NCI-H2227 treated with DMSO at 0.1 percent for 48 hours (cell line): ENCODE measurements at places on chromosomes 1 and 21.

DNA sequence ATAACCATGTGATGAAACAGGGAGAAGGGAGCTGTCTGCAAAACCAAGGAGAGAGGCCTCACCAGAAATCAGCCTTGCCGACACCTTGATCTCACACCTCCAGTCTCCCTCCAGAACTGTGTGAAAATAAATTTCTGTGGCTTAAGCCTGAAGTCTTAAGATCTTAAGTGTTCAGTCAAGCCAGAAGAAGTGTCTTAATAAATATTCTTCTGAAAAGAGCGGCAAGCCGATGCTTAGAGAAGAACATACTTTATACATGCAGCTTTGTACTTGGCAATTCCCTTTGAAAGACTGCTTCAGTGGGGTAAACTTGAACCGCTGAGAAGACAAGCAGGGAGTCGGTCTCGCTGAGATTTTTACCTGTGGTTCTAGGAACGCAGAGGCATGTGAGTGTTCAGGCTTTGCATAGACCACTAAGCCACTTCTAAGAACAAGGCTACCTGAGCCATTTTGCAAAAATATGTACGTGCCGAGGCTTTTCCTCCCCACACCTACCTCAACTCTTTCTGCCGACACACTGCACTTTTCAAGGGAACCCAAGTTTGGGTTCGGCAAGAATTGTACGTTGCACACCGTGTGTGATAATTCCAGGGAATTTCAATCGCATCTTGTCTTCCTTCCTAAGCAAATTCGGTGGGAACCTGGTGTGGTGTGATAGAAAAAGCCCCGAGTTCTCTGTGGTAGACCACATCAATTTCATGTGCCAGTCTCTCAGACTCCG is 3.4 kb downstream of the RUNX1 start:
- DNase-seq, result no peak

DNA sequence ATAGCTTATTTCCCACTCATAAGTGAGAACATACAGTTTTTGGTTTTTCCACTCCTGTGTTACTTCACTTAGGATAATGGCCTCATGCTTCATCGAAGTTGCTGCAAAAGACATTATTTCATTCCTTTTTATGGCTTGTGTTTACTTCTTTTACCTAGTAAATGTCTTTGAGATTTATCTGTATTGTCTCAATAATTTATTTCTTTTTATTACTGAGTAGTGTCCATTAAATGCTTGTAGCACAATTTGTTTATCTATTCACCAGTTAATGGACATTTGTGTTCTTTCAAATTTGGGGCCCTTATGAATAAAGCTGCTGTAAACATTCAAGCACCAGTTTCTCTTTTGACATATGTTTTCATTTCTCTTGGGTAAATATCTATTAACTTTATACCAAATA is 86.0 kb downstream of the UCHL5 start:
- DNase-seq, result no peak

GRCh38 chr21:44701541-44701940 is 4.6 kb downstream of the KRTAP10-12 start:
- DNase-seq, result no peak

DNA sequence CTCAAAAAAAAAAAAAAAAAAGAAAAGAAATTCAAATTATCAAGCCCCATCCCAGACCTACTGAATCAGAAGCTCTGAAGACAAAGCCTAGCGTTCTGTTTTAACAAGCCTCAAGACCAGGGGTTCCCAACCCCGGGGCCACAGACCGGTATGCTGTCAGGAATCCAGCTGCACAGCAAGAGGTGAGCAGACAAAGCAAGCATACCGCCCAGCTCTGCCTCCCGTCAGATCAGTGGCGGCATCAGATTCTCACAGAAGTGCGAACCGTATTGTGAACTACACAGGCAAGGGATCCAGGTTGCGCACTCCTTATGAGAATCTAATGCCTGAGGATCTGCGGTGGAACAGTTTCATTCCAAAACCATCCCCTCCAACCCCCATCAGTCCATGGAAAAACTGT is 57.8 kb upstream of the RASAL2 start:
- no peak for DNase-seq

- no peak for DNase-seq
These were observed 27.5 kb upstream of the VPS26C start for GRCh38 chr21:37294679-37295078.

DNA sequence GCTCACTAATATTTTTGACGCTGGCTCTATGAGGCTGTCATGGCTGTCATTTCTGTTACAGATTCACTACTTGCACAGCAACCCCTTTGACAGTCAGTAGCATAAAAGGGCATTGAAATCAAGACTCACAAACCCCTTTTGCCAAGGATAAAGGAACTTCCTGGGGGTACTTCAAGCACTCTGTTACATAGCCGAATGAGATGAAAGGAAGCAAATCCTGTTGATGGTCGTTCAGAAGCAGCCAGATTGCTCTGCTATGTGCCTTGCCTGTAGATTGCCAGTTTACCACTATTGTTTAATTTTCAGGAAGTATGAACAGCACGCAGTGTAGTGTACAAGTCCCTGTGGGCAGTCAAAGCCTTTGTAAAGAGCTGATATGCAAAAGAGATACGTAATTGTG is 296.2 kb downstream of the LRRIQ3 start:
- DNase-seq, result no peak

DNA sequence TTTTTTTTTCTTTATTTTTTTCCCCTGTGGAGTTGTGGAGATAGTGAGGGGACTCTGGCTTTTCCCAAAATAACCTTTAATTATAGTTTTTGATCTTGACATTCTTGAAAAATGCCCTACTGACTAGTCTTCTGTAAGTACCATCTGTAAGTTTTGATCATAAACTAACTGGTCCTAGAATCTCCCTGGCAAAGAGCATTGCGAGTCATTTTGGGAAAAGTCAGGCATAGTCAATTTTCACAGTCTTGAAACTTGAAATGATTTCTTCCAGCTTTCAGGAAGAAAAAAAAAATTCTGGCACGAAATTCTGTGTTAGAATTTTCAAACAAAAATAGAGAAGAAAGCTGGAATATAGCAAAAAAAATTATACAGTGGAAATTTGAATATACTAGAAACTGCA is 181.2 kb upstream of the SNX7 start:
- DNase-seq, result peak; percentile 79

DNA sequence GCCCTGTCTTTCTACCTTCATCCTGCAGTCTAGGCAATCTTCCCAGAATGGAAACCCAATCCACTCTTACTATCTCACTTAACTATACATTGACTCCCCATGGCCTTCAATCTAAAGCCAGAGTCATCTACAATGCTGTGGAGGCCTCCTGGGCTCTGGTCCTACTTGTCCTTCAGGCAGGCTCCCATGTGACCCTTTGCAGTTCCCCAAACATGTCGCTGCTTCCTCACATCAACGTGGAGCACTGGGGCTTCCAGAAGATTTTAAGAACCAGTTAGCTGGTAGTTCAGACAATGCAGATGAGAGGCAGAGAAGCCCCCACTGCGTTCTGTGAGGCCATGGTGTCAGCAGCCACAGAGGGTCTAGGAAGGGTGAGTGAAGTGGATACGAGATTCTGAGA is 18.6 kb downstream of the LYPD8 start:
- DNase-seq, result no peak

GRCh38 chr1:230834292-230834691 is 34.0 kb downstream of the C1orf198 start:
- DNase-seq, result no peak

DNA sequence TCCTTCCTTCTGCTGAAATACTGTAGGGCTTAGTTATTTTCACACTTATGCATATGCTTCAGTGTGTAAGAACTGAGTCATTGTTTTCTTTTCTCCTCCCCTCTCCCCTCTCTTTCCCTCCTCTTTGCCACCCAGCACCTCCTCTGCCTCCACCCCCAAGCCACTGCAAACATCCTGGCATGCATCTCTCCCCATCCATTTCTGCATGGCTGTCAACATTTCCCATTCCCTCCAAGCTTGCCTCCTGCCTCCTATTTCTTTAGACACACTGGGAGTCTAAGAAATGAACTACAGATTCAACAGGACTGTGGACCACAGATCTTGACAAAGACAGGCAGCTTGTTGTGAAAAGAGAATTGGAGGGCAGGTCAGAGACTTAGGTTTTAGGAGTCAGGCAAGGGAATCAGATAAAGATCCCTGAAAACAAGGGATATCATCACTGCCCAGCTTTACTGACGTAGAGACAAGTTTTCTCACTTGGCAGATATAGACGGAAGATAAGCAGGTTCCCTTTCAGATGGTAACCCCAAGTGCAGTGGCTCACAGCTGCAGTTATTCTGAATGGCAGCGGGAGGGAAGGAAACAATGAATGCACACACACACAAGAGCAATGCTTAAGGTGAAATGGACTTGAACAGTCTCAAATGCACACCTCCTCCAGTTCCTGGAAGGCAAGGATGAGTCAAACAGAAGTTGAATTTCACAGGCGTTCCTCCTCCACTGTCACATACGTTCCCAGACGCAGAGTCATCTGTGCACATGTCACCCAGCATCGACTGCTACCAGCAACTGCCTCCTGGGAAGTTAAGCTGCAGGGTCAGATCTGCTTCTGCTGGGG is 56.1 kb downstream of the HIVEP3 start:
- DNase-seq, result no peak

DNA sequence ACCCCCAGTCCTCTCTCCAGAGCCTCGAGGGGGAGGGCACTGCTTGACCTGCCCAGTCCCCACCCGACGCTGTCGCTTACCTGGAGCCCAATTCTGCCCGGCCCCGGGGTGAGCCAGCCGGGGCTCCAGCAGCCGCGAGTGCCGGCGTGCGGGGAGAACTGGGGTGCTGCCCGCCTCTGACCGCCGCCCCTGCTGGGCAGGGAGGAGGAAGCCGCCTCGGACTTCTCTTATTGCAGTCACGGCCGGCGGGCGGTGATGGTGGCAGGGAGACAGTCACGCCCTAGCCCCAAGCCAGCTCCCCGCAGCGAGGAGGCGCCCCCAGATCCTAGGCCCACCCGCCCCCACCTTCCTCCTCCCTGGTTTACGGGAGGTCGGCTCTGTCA is at the start of gene FGR:
FGR (minus strand) TSS at position 201 of the 383 bp plus-strand sequence. CDS start 11,269 bp downstream, outside the sequence.
- no peak for DNase-seq

- no peak for DNase-seq
These were observed 10.5 kb upstream of the SRP9 start for GRCh38 chr1:225766967-225767633.

GRCh38 chr1:156641761-156642264 is at the start of gene BCAN:
BCAN (plus strand) TSS chr1:156642117; CDS start chr1:156646055, 3,938 bp downstream.
- DNase-seq, result peak; percentile 71

DNA sequence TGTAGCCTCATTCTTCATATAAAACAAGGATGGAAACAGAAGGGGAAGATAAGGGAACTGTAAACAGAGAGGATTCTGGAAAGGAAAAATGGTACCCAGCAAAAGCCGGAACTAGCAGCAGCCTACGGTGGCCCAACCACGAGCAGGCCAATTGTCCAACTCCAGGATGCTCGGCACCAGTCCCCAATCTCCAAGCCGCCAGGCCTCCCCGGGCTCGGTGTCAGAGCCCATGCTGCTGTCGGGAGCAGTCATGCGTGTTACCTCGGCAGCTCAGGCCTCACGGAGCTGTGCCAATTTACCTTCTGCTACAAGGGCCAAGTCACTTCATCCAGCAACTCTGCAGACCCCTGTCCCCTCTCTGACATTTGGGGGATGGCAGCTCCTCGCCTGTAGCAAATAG is 130.8 kb downstream of the ZBTB18 start:
- no peak for DNase-seq

- no peak for DNase-seq
These were observed 1.1 kb downstream of the C1orf56 start for GRCh38 chr1:151048645-151049032.

DNA sequence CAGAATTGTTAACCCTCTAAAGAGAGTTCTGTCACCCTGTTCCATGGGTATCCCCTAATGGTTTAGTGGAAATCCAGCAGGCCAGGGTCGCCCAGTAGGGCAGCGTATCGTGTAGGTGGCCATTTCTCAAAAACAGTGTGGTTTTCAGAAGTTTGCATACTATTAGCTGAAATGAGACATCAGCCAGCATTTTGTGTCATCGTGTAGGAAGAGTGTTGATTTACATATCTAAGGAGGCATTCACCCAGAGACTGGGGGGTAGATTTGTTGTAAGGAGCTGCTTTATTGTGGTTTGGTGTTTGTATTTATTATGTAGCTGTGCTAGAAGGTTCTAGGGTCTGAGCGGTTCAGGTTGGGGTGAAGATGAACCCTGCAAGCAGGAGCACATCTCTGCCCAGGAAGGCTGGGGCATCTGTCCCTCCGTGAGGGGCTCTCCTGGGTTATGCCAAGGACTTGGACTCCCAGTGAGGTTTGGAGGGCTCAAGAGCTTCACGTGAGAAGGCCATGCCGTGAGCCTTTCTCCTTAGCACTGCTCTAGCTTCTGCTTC is 174.4 kb downstream of the PGBD5 start:
- DNase-seq, result no peak

GRCh38 chr1:183635099-183635605 is 431 bp downstream of the ARPC5 start:
- no peak for DNase-seq

DNA sequence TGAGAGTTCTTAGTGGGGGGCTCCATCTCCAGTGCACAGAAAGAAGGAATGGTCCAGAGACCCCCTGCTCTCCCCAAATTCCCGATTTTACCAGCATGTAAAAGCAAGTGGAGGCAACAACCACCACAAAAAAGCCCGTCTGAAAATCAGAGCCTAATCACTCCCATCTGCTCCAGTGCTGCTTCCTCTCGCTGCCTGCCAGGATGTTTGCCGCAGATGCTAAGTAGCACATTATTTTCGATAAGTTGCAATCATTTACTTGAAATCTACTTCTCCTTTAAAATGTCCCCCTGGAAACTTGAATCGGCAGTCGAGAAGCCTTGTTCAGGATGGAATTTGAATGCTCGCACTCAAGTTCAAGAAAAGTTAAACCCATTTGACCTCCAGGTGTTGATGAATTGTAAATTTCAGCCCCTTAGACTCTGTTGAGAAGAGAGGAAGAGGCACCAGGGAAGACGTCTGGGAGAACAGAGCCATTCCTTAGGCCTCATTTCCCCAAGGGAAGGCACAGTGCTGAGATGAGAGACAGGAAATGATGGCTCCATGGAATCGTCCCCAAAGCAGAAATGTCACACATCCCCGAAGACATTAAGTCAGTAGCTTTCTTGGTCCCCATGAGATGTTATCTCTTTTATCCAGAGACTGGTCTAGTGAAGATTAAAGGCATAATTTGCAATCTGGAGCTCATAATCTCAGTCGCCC is 221.3 kb downstream of the PBX1 start:
- DNase-seq, result no peak

- DNase-seq, result peak; percentile 19
These were observed 18.6 kb upstream of the MYSM1 start for GRCh38 chr1:58718435-58718834.

- DNase-seq, result no peak
These were observed 8.0 kb downstream of the MECR start for GRCh38 chr1:29222686-29223085.

DNA sequence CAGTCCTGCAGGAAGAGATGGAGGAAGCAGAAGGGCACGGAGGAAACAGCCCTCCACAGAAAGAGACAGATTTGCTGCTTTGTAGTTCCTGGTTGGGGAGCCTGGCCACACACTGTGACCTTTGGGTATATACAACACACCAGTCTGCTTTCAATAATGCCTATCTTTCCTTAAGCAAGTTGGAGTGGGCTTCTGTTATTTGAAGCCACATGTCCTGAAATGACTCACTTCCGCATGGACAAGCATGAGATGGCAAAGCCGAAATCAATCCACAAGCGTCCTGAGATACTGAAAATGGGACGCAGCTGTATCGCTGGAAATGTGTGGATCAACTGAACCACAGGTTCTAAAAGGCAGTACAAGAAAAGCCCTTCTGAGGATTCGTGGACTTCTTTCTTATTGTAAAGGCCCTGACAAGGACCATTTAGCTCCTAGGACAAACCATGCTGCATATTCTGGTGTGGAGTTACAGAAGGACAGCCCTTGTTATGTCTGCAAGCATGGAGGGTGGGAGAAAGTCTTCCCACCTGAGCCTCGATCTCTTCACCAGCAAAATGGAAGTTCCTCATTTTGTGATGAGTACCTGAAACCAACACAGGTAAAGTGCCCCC is 22.7 kb upstream of the FHAD1 start:
- no peak for DNase-seq
